ENCODE measurements at places on chromosomes 13 and 19. TPM values are rescaled to one million over a fixed set of nuclear protein-coding genes. Genes with fewer than 3 reads are reported as not detected.

DNA sequence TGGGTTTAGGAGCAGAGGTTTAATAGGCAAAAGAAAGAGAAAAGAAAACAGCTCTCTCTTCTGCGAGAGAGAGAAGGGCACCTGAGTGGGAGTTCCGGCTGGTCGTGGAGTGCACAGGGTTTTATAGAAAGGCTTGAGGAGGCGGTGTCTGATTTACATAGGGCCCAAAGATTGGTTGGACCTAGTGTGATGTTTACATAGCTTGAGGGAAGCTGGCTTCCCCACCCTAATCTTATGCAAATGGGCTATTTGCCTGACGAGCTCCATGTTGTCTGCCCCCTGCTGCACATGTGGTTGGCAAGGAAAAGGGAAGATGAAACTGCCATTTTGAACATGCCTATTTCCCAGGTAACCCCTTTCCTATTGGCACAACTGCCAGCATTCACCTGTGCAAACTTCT, 21.5 kb upstream of the MEDAG start:
- no peak overlapping the region for H3K27ac ChIP-seq
- H3K36me3 ChIP-seq, result no peaks in the 10 kb centered on the region
- no peak for DNase-seq
- H3K27me3 ChIP-seq, result peaks cover 36% of the 10 kb centered on the region
- H3K4me3 ChIP-seq, result no peak overlapping the region

GRCh38 chr13:59843040-59843439, 320.7 kb downstream of the DIAPH3 start:
- H3K4me1 ChIP-seq, result no peaks in the 10 kb centered on the region
- H3K27ac ChIP-seq, result no peak overlapping the region
- DNase-seq, result no peak
- no peaks in the 10 kb centered on the region for H3K27me3 ChIP-seq

GRCh38 chr13:48853728-48854102, 122.0 kb upstream of the FNDC3A start:
- DNase-seq, result no peak
- peak overlapping the region; percentile 60 for H3K27ac ChIP-seq
- H3K4me1 ChIP-seq, result peaks cover 41% of the 10 kb centered on the region
- no peaks in the 10 kb centered on the region for H3K36me3 ChIP-seq
- peaks cover 1% of the 10 kb centered on the region for H3K27me3 ChIP-seq

- no peak overlapping the region for H3K4me3 ChIP-seq
- no peaks in the 10 kb centered on the region for H3K27me3 ChIP-seq
- H3K4me1 ChIP-seq, result peaks cover 23% of the 10 kb centered on the region
Observed at GRCh38 chr19:50479761-50480251, 3.2 kb upstream of the GARIN5A start.

Gene MBD3L2
- total RNA-seq, result not detected

Measured in activated CD4-positive, alpha-beta memory T cell treated with anti-CD3 and anti-CD28 coated beads, Interleukin-2, amount 10 ng/mL, durations not matched to agents 7 days and 5 days (primary cell).